ENCODE measurements at places on chromosomes 2 and 18.

GRCh38 chr18:23459530-23459921 lies 6.4 kb downstream of the RIOK3 start:
- DNase-seq, result no peak

DNA sequence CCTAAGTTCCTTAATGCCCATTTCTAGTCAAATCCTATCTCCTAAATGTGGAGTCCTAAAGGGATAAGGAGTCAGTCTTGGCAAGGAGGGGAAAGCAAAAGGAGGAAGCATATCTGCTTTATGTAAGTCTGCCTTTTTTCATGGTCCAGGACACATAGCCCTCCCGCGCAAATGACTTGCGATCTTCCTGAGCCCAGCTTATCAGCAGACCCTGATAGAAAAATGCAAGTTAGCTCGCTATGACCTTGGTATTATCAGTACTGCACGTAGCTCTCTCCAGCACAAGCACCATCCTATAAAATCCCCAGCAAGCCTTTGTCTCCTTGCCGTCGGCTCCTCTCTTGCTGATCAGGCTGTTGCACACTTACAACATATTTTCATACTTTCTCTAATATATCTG lies 281.4 kb upstream of the KCNH7 start:
- DNase-seq, result no peak

DNA sequence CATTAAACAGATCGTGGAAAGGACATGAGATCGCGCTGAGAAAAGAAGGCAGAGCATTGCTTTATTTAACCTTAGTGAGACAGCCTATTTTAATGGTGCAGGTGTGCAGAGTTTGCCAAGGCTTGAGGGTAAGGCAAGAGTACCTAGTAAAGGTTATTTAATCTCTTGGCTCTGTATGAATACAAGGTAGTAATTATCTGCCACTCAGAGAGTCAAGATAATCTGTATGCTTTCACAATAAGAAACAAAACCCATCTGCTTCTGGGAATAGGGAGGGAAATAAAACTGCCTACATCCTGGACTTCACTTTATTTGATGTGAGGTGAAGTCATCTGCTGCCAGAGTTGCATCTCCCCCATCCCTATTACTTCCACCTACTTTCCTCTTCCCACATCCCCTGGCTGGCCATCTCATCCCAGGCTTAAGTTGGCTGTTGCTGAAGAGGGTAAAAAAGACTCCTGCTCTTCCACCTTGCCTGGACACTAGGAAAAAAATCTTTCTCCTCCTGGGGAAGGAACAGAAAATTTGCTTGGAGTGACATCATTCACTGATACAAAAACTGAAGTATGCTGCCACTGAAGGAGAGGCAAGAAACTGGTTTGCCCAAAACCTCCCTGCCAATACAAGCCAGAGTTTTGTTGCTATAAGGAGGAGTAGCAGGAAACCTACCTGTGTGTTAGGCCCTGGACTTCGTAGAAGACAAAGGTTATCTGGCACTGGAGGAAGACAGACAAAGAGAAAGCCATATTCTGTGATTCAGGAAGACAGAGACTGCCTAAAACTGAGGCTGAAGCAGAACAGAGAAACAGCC lies 35.8 kb upstream of the ARHGAP25 start:
- peak; percentile 62 for DNase-seq

GRCh38 chr2:152222975-152223637 lies 47.5 kb upstream of the STAM2 start:
- peak; percentile 86 for DNase-seq

DNA sequence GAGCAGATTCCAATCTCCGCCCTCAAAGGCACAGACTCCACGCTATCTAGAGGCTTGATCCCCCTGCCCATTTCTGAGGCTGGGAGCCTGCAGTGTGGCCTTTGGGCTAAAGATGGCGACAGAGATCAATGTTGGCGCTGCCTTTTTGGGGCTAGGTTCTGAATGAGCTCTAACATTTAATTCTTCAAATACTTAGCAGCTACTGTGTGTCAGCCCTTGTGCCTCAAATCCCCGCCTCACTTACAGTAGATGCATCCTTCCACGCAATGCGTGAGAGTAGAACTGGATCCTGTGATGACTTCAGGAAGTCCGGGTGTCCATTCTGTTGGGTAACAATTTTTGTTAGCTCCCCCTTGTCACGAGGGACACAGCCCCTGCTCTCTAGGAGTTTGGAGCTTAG lies 12.4 kb downstream of the IL1F10 start:
- peak; percentile 31 for DNase-seq

Measured in NCI-H2171 treated with DMSO at 0.1 percent for 48 hours (cell line).